CD14-positive monocyte (primary cell): ENCODE measurements at places on chromosomes 13 and 19.

DNA sequence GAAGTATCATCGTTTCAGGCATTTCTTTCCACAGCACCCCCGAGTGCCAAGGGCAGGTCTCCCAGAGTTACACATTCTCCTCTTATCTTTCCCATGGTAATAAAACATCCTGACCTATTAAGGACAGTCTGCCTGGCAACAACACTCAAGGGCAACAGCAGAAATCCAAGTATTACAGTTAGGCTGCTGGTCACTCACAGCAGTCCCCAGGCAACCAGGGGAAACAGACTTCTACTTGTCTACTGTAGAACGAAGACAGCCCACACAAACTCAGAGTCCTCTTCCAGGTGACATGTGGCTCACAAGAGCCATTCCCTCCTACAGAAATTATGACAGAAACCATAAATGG, 24.3 kb downstream of the RCBTB1 start:
- no peak for DNase-seq

DNA sequence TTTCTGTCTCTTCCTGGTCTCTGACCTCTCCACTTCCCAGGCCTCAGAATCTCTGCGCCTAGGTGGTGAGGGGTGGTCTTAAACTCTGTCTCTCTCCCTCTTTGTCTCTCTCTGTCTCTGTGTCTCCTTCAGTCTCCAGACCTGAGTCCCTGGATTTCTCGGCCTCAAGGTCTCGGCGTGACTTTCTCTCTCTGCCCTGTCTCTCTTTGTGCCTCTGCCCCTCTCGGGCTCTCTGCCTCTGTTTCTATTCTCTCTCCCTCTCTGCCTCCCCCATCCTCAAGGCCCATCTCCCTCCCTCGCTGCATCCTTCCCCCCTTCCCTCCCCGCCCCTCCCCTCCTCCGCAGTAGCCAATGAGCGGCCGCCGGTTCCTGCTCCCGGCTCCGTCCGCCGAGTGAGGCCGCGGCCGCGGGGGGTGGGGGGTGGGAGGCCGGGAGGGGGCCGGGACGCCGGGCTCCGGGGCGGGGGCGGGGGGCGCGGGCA, at the start of gene CACNG7:
CACNG7 (plus strand) TSS at position 344 of the 481 bp plus-strand sequence. CDS start 3,554 bp downstream, outside the sequence.
- no peak for DNase-seq

DNA sequence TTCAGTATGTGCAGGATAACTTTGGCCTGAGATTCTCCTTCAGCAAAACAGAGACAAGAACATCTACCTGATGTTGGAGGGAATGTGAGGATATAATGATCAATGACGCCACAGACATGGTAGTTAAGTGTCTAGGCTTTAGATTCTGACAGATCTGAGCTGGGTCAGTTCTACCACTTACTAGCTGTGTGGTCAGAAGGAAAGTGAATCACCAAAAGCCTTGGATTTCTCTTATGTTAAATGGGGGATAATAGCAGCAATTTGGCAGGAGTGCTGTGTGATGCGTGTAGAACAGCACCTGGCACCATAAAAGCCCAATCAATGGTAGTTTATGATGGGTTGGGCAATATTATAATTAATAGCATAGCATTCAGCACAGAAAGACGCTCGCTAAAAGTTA, 41.7 kb downstream of the RXFP2 start:
- DNase-seq, result no peak

- DNase-seq, result no peak
These were observed 4.8 kb upstream of the LAMP1 start for GRCh38 chr13:113292021-113292862.

DNA sequence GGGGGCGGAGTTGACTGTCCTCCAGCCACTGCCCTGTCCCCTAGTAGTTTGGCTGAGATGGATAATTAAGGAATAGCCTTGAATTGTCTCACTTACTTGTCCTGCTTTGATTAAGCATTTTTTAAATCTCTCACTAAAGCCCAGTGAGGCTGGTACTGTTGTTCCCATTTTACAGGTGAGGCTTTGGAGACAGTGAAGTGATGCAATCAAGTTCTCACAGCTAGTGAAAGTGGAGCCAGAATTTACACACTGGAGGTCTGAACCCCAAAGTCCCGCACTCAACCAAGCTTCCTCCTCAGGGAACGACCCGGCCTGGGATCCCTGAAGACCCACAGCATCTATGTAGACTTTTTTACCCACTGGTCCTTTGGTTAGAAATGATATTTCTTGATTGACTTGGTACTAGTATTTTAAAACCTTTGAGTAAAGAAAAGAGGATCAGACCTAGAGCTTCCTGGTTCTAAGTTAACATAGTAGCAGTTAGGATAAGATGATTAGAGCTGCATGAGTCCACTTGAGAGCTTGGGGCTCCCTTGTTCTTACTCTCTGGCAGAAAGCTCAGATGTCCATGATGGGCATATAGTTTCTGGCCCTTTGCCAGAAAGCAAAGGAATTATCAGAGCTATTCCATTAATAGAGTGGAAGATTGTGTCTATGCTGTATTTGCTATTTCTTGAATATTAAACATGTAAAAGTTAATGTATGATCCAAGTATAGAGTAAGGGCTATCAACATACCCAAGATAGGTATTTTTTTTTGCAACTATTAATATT, 154.3 kb downstream of the LMO7 start:
- DNase-seq, result no peak

- DNase-seq, result no peak
These were observed 21.4 kb upstream of the SERP2 start for GRCh38 chr13:44352202-44352601.
